Stimulated activated CD8-positive, alpha-beta memory T cell treated with anti-CD3 and anti-CD28 coated beads, Interleukin-15, amount 100 ng/mL, for 1 hour (primary cell): ENCODE measurements at places on chromosomes 1 and 21.

GRCh38 chr1:78587211-78587610 lies 33.0 kb upstream of the IFI44L start:
- DNase-seq, result no peak

- DNase-seq, result no peak
Observed at GRCh38 chr1:156680056-156680455, 2.8 kb upstream of the NES start.

GRCh38 chr1:119329541-119330461 lies 38.8 kb upstream of the HAO2 start:
- no peak for DNase-seq

DNA sequence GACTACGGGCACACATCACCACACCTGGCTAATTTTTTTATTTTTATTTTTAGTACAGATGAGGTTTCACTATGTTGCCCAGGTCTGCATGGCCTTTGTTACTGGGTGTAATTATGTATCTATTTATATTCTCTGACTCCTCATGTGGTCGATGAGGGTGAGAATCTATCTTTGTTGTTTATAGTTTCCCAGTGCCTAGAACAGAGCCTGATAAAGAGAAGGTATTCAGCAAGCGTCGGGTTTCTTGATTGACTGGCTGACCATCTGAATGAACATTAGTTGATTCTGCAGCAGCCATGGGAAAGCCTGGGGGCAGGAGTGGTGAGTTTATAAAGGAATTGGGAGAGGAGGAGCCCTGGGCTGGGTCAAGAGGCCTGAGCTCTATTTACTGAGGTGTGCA lies 28.5 kb downstream of the SERINC2 start:
- DNase-seq, result no peak

DNA sequence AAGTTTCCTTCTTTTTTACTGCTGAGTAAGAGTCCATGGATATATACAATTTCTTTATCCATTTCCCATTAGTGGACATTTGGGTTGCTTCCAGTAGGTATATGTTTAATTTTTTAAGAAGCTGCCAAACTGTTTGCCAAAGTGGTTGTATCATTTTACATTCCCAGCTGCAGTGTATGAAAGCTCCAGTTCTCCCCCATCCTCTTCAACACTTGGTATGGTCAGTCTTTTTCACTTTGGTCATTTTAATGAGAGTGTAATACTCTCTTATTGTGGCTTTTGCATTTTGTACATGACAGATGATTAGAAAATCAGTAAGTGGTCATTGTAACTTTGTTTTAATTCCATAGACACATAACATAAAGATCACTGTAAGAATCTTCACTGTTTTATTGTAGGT lies 22.5 kb downstream of the DOP1B start:
- no peak for DNase-seq
